Activated gamma-delta T cell treated with anti-CD3 and anti-CD28 coated beads, Interleukin-2, amount 50 U/mL, for 16 hours (primary cell): ENCODE measurements at places on chromosomes 4 and X.

GRCh38 chr4:83178029-83178428, 63.5 kb upstream of the PLAC8 start:
- no peak for DNase-seq

- no peak for DNase-seq
Observed at GRCh38 chrX:71458866-71459265, 74.0 kb upstream of the OGT start.

DNA sequence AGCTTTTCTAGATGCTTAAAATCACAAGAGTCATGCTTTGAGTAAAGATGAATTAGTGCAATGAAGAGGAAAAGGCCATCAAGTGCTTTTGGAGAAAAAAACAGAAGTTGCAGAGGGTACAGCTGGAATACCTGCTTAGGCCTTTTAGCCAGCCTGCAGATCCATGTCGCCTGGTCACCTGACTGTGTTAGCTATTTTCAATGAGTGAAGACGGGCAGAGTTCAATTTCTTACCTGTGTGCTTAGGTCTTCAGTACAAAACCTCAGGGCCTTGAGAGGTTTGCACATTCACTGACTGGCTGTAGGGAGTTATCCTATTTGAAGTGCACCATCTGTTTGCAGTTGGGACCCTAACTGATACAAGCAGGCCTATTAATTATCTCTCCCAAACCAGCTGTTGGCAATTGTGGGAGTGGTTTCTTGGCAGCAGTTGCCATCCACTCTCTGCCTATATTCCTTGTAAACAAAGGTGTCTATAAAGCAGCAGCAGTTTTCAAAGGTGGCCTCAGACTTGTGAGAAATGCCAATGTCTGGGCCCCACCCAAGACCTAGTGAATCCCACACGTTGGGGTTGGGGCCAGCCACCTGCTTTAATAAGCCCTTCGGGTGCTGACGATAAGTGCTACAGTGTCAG, 16.3 kb upstream of the FAT1 start:
- DNase-seq: no peak

DNA sequence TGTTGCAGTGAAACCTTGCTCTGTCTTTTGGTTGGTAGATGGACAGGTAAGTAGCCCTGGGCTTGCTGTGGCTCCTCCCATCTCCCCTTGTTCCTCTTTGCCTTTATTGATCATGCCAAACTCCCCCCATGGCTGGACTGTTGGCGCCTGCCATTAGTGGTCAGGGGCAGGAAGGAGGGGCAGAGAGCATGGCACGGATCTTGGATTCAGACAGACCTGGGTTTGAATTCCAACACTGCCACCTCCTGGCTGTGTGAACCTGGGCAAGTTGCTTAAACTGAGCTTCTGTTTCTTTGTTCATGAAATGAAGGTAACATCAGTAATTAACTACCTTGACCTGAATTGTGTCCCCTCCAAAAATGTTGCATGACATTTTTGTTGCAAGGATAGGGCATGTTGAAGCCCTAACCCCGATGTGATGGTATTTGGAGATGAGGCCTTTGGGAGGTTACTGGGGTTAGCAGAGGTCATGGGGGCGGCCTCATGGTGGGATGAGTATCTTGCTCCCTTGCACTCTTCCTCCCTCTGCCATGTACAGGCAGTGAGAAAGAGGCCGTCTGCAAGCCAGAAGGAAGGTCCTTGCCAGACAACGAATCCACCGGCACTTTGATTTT, 6.0 kb downstream of the SLC2A9 start:
- no peak for DNase-seq

GRCh38 chr4:165152527-165152926, 39.9 kb upstream of the TMEM192 start:
- DNase-seq: no peak

DNA sequence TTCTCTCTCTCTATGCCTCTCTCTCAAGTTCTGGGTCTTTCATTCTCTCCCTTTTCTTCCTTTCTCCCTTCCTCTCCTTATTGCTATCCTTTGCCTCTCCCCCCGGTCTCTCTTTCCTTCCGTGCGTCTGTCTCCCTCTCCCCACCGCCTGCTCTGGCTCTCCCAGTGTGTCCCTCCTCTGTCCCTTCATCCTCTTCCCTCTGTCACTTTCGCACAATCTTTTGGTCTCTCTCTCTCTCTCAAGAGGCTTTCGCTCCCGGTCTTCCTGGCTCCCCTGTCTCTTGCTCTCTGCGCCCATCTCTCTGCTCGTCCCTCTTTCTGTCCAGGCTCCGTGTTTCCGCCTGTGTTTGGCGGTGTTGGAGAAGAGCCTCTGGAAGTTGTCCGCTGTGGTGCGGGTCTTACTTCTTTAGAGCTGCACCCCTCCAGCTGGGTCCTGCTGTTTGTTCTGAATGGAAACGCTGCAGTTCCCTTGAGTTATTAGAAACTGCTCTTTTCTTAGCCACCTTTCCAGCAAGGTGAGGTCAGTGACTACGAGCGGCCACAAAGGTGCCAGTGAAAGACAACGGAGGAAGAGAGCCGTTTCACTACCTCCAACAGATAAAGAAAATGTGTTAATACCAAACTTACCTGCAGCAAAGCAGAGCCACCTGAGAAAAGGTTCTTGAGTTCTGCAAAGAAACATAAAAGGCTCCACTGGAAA, 1.1 kb downstream of the BMPR1B start:
- no peak for DNase-seq

DNA sequence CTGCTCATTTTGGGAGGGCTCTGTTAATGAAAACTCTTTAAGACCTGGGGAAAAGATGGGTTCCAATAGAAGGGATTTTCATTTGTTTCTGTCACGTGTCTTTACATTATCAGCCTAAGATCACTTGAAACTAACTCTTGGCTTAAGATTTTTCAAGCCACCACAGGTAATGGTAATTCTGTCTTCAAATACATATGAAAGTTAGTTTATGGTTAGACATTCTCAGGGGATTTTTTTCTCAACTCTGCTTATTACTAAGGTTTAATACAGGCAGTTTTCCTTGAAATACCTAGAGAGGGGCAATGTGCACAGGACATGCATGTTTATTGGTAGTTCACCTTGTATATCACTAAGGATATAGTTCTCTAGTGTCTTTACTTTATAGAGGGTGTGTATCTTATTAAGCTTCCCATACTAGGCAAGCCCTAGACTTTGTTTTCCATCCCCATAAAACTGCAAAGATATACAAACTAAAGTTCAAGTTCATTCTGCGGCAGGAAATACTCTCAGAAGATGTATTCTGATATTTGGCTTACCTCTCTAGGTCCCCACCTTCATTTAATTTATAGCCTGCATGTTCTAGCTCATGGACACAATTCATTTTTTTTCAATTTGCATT, 38.2 kb upstream of the MYOZ2 start:
- DNase-seq: no peak

GRCh38 chrX:103550415-103551051, 31.2 kb upstream of the RAB40A start:
- DNase-seq: no peak

DNA sequence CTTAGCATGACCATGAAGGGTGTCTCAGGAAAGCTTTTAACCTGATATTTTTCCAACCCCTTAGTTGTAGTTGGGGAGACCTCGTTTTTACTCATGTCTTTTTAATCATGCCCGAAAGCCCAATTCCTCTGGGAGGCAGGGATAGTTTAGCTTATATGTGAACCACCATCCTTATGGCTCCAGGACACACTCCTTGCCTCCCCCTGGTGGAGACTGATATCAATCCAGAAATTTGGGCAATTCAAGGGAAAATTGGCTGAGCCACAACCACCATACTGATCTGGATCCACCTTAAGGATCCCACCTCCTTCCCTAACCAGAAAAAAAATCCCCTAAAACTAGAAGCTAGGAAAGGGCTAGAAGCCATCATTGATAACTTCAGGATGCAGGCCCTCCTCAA, 13.4 kb upstream of the COL25A1 start:
- DNase-seq: no peak

DNA sequence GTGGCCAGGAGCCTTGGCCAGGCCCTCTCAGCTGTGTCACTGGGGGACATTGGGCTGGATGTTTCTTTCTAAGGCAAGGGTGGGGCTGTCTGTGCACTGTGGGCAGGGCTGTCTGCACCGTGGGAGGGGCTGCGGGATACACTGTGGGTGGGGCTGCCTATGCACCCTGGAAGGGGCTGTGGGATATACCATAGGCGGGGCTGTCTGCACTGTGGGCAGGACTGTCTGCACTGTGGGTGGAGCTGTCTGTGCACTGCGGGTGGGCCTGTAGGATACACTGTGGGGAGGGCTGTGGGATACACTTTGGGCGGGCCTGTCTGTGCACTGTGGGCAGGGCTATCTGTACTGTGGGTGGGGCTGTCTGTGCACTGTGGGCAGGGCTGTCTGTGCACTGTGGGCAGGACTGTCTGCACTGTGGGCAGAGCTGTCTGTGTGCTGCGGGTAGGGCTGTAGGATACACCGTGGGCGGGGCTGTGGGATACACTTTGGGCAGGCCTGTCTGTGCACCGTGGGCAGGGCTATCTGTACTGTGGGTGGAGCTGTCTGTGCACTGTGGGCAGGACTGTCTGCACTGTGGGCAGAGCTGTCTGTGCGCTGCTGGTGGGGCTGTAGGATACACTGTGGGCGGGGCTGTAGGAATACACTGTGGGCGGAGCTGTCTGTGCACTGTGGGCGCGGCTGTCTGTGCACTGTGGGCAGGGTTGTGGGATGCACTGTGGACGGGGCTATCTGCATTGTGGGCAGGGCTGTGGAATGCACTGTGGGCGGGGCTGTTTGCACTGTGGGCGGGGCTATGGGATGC, 31.1 kb downstream of the ACOX3 start:
- DNase-seq: peak; percentile 39
